ENCODE measurements at places on chromosomes 11 and 22. TPM values are rescaled to one million over a fixed set of nuclear protein-coding genes. Genes with fewer than 3 reads are reported as not detected.

DNA sequence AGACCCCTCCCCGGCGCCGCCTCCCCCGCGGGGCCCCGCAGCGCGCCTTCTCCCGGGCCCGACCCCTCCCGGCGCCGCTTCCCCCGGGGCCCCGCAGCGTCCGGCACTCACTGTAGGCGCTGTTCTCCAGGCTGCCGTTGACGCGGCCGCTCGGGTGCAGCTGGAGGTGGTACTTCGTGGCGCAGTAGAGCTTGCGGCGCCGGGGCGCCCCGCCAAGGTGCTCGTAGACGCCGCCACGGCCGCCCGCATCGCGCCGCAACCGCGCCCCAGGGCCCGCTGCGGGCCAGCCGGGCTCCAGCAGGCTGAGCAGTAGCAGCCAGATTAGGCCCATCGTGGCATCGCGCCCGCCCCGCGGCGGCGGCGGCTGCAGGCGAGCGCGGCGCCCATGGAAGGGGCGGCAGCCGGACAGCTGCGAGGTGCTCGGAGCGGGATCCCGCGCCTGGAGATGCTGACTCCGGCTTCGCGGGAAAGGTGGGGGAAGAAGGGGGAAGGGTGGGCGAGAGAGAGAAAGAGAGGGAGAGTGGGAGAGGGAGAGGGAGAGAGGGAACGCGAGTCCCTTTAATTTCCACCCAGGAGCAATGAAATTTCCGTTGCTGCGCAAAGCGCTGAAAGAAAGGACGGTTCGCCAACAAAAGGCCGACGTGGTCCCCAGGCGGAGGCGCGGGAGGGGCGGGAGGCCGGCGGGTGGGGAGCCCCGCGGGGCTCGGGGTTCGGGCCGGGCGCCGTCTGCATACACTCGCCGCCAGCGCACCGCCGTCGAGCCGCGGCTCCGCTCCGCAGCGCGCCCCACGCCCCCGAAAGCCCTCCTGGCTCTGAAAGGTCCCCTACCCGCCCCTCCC, at the start of gene FGF3:
FGF3 (minus strand) TSS at position 814 of the 839 bp plus-strand sequence; CDS start at position 331, 483 bp downstream.
- no peak for DNase-seq

DNA sequence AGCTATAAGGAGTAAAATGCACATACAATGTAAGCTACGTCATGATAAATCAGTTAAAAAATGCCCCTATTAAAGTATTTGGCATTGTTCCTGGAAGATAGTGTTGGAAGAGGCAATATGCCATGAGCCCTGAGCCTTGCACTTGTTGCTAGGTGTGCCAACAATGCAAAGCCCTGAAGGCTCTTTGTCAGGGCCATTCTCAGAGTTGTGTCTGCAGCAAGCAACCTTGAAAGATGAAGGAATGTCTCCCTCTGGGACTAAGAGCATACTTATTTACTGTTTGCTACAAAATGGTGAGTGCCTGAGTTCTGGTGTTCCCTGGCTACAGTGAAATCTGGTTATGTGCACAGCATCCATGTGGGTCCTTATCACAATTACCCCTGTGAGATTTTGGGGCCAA, 322.3 kb upstream of the FAT3 start:
- no peak for DNase-seq

- DNase-seq = no peak
Observed at GRCh38 chr22:37229012-37229804, 14.9 kb downstream of the RAC2 start.

DNA sequence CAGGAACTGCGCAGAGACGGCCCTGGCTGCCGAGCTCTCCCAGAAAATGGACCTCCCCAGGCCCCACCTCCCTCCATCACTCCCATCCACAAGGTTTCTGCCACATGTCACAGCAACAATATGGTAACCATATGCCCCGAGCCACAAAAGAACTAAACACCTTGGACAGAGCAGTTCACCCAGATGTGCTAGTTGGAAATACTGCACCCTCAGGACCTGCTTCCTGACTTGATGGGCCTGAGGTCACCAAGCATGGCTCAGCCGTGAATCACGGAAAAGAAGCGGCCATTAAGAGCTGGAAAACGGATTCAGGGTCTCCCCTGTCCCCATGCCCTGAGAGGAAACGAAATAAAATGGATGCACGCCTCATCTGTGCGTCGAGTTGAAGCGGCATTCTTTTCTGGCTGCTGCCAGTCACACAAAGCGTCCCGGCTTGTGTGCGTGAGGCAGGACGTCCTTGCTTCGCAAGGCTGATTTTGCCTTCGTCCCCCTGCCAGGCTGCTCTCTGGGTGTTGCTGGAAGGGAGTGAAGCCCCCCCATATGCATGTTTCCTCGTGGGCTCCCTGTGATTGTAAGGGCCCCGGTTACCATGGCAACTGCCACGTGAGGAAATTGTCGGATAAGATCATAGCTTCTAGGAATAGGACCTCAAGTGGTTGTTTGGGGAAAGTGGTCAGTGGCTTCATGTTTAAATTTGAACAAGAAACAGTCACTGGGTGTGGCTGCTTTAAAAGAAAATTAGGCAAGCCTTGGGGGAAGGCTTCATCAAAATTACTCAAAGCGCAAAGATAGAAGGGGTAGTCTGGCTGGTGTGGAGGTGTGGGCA, 51.7 kb downstream of the FLI1 start:
- no peak for DNase-seq

DNA sequence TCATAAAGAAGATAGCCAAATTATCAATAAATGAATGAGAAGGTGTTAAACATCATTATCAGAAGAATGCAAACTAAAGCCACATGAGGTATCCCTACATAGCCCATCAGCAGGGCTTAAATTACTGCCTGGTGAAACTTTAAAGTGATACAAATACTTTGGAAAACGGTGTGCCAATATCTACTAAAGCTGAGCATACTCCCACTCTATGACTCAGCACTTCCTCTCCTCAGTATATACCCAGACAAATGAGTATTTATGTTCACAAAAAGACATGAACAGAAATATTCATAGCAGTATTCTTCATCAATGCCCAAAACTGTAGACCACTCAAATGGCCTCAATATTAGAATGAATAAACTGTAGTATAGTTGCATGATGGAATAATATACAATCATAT, 284.6 kb upstream of the ZC3H12C start:
- no peak for DNase-seq

DNA sequence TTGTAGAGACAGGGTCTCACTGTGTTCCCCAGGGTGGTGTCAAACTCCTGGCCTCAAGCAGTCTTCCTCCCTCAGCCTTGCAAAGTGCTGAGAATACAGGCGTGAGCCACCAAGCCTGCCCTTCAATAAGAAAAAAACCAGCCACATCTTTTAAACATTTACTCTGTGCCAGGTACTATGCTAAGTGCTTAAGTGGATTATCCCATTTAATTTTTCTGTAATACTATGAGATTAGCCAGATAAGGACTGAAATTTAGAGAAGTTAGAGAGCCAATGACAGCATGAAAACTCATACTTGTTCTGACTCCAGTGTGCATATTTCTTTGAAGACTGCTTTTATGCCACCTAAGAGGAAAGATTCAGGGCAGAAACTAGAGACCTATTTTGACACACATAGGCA, 35.7 kb downstream of the PPME1 start:
- no peak for DNase-seq

GRCh38 chr22:28589102-28589750, 90.4 kb downstream of the TTC28 start:
- no peak for DNase-seq

DNA sequence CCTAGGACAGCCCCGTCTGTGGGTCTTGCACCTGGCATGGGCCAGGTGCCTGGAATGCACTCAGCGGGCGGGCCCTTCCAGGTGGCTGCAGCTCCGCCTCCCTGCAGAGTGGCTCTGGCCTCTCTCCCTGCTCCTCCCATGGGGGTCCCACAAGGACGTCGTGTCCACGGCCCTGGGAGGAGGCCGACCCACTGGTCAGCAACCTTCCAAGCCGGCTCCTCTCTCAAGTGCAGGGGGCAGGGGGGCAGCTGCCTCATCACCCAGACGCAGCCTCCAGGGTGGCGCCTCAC, 41.9 kb downstream of the CERK start:
- DNase-seq = no peak

- DNase-seq = peak; percentile 32
Observed at GRCh38 chr22:37472418-37473006, 13.7 kb downstream of the MFNG start.

GRCh38 chr11:113118104-113118503, 156.9 kb downstream of the NCAM1 start:
- DNase-seq = no peak

Gene GGTLC2
- polyA plus RNA-seq = not detected

Gene DYNC2H1
- polyA plus RNA-seq = 1.1 TPM

Gene ARHGAP20
- not detected for polyA plus RNA-seq

Gene MRGPRF
- polyA plus RNA-seq = not detected

Gene LINC01488
- not detected for polyA plus RNA-seq

Gene SLC43A3
- 32.6 TPM for polyA plus RNA-seq

All from CD8-positive, alpha-beta memory T cell (primary cell).